Kidney tubule cell (primary cell): ENCODE measurements at places on chromosomes 2 and 18.

GRCh38 chr2:135773319-135773718, 31.7 kb downstream of the UBXN4 start:
- no peak for DNase-seq

- DNase-seq = peak; percentile 78
Measured at GRCh38 chr2:37471994-37472393, 127.6 kb downstream of the QPCT start.

DNA sequence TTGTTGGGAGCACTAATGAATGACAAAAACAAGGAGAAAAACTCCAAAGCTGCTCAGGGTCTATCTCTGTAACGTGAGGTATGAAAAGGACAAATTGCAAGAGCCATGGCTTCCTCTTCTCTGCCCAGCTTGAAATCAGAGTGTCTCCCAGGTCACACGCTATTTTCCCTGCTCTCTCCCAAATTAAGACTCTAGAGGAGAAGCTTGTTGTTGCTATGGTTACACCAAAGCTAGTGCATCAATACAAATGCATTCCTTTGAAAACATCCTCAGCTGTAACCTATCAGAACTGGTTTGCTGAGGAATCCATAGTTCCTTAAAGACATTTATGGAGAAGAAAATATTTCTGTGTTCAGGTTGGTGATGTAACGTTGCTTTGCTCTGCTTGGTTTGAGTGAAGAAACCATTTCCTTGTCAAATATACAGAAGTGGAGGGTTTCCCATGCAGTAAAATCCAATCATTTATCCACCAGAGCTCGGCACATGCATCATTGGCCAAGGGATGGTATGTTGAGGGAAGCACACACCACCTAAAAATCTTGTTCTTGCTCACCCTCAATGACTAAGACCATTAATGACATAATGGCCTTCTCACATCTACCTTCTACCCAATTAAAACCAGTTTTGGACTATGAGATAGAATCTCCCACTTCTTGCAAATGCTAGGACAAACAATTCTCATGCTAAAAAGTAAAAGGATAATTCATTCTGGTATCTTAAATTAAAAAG, 2135.6 kb upstream of the CELF4 start:
- DNase-seq = peak; percentile 54

DNA sequence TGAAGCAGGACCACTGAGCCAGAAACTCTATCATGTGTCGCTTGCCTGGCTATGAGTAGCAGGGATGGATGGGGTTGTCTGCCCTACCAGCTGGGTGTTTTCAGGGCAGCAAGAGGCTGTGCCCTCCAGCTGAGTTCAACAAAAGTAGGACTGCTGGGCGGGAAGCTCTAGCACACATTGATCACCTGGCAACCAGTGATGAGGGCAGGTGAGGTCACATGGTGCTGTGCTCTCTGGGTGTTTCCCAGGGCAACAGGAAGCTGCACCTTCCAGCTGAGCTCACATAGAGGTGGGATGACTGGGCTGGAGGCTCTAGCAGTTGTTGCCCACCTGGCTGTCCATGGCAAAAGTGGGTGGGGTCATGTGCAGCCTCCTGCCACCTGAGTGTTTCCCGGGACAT, 487.3 kb upstream of the VWC2L start:
- no peak for DNase-seq

GRCh38 chr2:113111823-113112287, 15.5 kb upstream of the IL1RN start:
- DNase-seq = no peak

DNA sequence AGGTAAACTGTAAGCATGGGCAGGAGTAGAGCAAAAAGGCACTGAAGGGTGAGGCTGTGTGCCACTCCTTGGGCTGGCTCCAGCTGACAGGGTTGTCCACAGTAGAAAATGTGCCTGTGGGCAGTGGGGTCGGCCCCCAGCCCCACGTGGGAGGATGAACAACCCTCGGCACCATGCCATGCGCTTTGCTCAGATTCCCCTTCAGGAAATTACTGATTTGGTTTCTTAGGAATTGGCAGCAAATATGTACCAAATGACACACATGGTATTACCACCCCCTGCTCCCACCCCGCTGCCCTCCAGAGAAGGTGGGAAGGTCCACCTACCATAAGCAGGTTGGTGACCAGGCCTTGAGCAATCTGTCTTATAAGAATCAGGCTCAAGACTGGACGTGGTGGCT, 13.6 kb downstream of the ADCY3 start:
- no peak for DNase-seq
